ENCODE measurements at places on chromosomes 12 and 14.

- no peaks in the 10 kb centered on the region for H3K27me3 ChIP-seq
- H3K36me3 ChIP-seq = peaks cover 11% of the 10 kb centered on the region
- peak; percentile 21 for DNase-seq
- peak overlapping the region; percentile 83 for H3K4me3 ChIP-seq
These were observed 719 bp upstream of the SRSF9 start for GRCh38 chr12:120470150-120470784.

DNA sequence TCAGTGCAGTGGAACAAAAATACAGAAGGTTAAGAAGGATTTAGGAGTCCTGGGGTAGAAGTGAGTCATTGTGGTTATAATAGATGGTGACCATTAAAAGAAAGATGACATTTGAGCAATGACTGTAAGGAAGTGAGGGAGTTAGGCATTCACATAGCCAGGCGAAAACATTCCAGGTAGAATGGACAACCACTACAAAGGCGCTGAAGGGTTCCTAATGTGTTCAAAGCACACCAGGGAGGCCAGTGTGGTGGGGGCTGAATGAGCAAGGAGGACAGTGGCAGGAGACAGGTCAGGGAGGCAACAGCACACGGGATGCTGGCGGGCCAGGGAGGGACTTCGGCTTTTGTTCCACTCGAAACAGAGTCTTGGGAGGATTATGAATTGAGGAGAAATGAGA, 129.9 kb downstream of the NPAS3 start:
- no peak overlapping the region for H3K27ac ChIP-seq
- no peaks in the 10 kb centered on the region for H3K27me3 ChIP-seq
- no peaks in the 10 kb centered on the region for H3K36me3 ChIP-seq
- H3K4me1 ChIP-seq = no peaks in the 10 kb centered on the region

- peak; percentile 67 for DNase-seq
- no peak overlapping the region for H3K27ac ChIP-seq
- no peaks in the 10 kb centered on the region for H3K4me1 ChIP-seq
These were observed 881 bp downstream of the HSD17B6 start for GRCh38 chr12:56763753-56764657.

GRCh38 chr14:103744621-103745395, 29.2 kb downstream of the ZFYVE21 start:
- DNase-seq = no peak
- H3K36me3 ChIP-seq = peaks cover 13% of the 10 kb centered on the region
- peaks cover 6% of the 10 kb centered on the region for H3K4me1 ChIP-seq
- no peaks in the 10 kb centered on the region for H3K27me3 ChIP-seq
- H3K27ac ChIP-seq = no peak overlapping the region

DNA sequence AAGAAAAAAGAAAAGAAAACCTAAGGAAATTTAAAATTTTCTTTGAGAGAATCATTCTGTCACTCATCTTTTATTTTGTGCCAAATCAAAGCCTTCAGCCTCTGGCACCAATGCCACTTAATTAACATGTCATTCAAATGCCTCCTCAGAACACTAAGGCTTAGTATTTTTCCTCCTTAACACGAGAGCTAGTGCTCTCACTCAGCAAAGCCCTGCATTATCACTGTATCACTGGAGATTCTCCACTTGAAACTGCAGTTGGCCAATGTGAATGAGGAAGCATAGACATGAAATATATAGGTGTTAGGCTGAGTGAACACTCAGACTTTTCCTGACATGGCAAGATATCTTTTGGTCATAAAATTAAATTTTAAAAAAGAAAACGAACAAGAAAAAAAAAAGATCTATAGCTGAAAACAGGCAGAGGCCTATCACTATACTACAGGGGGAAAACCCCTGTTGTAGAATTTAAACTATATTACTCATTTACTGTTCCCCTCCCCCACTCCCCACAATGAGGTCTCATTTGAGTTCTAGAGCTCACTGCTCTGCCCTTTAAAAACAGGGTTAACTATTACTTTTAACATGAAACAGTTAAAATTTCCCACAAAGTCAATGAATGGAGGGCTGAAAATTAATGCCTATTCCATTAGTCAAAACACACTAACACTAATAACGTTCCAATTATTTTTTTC, 5.1 kb downstream of the MBIP start:
- no peaks in the 10 kb centered on the region for H3K27me3 ChIP-seq
- no peak overlapping the region for H3K27ac ChIP-seq
- no peaks in the 10 kb centered on the region for H3K4me1 ChIP-seq
- peaks cover 10% of the 10 kb centered on the region for H3K36me3 ChIP-seq
- H3K4me3 ChIP-seq = no peak overlapping the region

- peaks cover 3% of the 10 kb centered on the region for H3K4me1 ChIP-seq
- DNase-seq = no peak
- no peaks in the 10 kb centered on the region for H3K27me3 ChIP-seq
- H3K4me3 ChIP-seq = no peak overlapping the region
- no peaks in the 10 kb centered on the region for H3K36me3 ChIP-seq
These were observed 12.2 kb upstream of the OR5AU1 start for GRCh38 chr14:21168055-21168454.

- no peaks in the 10 kb centered on the region for H3K27me3 ChIP-seq
- no peaks in the 10 kb centered on the region for H3K36me3 ChIP-seq
- H3K27ac ChIP-seq = peak overlapping the region; percentile 50
- peak; percentile 95 for DNase-seq
These were observed 24.8 kb upstream of the YY1 start for GRCh38 chr14:100213956-100214769.

DNA sequence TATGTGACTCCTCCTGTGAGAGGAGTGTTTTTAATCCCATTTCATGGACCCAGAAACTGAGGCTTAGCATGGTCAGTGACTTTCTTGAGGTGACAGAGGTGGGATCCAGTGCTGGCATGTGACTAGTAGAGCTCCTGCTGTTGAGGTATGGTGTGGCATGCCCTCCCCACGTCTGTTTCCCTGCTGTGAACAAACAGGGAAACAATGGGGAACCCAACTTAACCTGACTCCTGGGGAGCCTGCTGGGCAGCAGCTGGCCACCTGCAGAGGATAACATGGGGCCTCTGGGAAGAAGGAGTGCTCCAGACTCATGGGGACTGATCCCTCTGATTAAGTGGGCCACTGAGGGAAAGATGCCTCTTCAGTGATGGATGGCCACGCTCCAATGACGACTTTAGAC, 114.0 kb downstream of the BEGAIN start:
- H3K36me3 ChIP-seq = no peaks in the 10 kb centered on the region
- H3K4me3 ChIP-seq = no peak overlapping the region
- H3K4me1 ChIP-seq = peaks cover 21% of the 10 kb centered on the region
- H3K27me3 ChIP-seq = no peaks in the 10 kb centered on the region
- no peak overlapping the region for H3K27ac ChIP-seq
- DNase-seq = no peak

DNA sequence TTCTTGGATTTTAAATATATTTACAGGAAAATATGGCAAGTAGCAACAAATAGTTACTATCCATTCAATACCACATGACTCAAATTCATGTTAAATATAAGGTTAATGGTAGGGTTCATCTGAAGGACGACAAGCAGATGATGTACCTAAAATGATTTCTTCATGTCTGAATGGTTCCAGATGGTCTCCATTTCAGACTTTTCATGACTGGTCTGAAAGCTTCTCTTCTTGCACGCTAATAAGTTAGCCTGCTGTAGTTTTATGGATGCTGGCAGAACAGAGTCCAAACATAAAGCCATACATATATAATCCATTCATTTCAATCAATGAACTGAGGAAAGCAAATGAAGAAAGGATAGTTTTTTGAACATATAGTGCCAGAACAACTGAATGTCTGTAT, 257.0 kb upstream of the MGAT4C start:
- H3K27ac ChIP-seq = no peak overlapping the region
- H3K4me1 ChIP-seq = no peaks in the 10 kb centered on the region

DNA sequence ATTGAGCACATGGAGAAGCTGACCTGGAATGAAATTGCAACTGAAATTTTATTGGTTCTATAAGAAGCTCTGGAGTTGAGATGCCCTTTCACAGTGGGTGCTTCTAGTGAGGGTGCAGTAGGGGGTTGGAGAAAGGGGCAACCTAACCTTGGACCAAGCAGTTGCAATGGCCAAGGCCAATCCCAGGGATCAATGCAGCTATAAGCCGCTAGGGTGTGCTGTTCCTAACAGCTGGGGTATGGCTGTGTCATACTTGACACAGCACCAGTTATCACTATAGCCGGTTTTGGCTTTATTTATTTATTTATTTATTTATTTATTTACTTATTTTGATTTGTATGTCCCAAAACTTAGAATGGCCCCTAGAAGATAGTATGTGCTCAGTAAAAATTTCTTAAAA, 505.9 kb downstream of the FLRT2 start:
- DNase-seq = peak; percentile 44
- H3K4me1 ChIP-seq = no peaks in the 10 kb centered on the region
- no peaks in the 10 kb centered on the region for H3K27me3 ChIP-seq
- H3K36me3 ChIP-seq = no peaks in the 10 kb centered on the region

DNA sequence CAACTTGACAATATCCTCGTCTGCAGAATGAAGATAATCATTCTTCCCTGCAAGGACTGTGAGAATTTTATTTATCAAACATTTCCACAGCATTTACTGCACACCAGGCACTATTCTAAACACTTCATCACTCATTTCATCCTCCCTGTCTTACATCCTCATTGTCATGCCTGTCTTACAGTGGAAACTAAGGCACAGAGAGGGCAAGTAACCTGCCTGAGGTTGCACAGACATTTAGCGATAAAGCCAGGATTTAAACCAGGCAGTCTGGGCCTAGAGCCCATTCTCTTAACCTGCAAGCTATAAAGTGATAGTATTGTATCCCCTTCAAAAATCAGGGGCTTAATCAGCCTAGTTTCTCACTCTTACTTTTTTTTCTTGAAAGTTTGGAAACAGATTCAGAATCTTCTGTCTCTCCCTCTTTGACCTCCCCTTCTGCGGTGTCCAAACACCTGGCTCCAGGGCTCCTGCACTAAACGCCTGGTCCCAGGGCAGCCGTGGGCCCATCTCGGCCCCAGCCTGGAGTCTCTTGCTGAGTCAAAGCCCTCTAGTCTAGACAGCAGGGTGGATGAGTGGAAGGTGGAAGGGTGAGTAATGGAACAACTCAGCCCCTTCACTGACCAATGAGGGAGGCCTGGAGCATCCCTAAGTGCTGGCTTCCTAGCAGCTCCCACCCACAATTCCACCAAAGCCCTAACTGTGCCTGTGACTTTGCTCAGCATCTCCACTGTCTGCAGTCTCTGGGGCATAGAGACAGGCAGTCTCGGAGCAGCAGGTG, 12.5 kb downstream of the ISM2 start:
- H3K27me3 ChIP-seq = no peaks in the 10 kb centered on the region
- H3K36me3 ChIP-seq = no peaks in the 10 kb centered on the region
- peaks cover 2% of the 10 kb centered on the region for H3K4me1 ChIP-seq

DNA sequence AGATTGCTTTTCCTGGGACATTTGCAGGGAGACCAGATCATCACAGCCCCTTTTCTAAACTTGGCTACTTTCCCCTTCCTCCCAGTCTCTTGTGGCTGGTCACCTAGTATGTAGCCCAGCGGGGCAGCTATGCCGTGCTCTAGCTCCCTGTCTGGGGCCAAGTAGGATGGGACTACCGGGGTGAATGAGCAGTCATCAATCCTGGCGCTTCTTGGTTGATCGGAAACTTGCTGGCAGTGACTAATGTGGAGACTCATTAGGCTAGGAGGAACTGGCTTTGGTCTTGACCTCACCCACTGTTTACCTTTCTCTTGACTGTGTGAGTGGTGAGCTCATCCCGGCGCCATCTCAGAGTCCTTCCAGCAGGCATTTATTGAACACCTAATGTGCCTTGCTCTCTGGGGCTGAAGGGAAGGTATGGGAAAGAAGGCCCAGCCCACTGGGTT, 15.9 kb downstream of the PLEKHG3 start:
- peaks cover 13% of the 10 kb centered on the region for H3K36me3 ChIP-seq
- H3K4me3 ChIP-seq = no peak overlapping the region
- H3K27ac ChIP-seq = no peak overlapping the region
- peaks cover 63% of the 10 kb centered on the region for H3K4me1 ChIP-seq
